Aorta (tissue), 5 donors: ENCODE measurements at places on chromosomes 12 and 14.

DNA sequence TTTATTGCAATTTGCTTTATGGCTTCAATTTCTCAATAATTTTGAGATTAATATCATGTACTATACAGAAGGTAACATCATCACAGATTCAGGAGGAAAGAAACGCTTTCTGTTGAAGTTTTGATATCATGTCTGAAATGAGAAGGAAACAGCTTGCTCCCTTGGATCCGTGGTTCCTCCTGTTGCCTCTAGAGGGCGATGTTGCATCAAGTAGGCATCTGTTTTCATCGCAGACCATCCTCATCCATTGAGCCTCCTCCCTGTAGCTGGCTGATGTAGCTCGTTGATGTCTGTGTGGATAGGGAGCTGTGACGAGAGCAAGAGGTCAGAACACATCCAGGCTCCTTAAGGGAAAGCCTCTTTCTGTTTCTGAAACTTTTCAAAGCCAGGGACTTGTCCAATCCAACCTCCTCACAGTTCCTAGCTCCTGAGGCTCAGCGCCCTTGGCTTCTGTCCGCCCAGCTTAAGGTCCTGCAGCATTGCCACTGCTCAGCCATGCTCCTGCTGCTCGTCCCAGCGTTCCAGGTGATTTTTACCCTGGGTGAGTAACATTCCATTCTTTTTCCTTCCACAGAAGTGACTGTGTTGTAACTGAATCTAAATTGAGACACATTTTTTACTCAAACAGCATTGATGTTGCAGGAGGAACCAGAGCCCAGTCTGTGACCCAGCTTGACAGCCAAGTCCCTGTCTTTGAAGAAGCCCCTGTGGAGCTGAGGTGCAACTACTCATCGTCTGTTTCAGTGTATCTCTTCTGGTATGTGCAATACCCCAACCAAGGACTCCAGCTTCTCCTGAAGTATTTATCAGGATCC, 304.8 kb upstream of the OR4E1 start:
- H3K4me3 ChIP-seq, result no peak overlapping the region
- no peaks in the 10 kb centered on the region for H3K36me3 ChIP-seq
- H3K27me3 ChIP-seq, result no peaks in the 10 kb centered on the region
- H3K4me1 ChIP-seq, result no peaks in the 10 kb centered on the region

GRCh38 chr14:34460841-34461240, 1.2 kb downstream of the SPTSSA start:
- no peaks in the 10 kb centered on the region for H3K36me3 ChIP-seq
- H3K27ac ChIP-seq, result no peak overlapping the region
- H3K27me3 ChIP-seq, result no peaks in the 10 kb centered on the region
- H3K4me1 ChIP-seq, result no peaks in the 10 kb centered on the region

DNA sequence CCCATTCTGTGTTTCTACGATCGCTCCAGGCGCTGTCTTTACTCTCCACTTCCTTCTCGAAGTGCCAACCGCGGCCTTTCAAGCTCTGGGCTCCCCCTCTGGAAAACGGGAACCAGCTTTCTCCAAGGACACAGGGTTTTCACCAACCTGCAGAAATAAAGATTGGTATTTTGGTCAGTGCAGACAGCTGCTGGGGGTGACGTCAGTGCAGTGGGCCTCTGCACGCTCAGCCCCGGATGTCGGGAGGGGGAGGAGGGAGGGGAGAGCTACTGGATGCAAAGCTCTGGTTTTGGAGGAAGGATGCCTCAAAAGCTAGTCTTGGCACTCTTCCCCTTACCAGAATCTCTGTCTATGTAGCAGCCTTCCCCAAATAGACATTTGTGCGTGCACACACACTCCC, 19.9 kb downstream of the HRK start:
- no peak overlapping the region for H3K27ac ChIP-seq
- H3K4me3 ChIP-seq, result no peak overlapping the region
- peaks cover 11% of the 10 kb centered on the region for H3K4me1 ChIP-seq
- DNase-seq, result peak; percentile 84
- H3K36me3 ChIP-seq, result no peaks in the 10 kb centered on the region

DNA sequence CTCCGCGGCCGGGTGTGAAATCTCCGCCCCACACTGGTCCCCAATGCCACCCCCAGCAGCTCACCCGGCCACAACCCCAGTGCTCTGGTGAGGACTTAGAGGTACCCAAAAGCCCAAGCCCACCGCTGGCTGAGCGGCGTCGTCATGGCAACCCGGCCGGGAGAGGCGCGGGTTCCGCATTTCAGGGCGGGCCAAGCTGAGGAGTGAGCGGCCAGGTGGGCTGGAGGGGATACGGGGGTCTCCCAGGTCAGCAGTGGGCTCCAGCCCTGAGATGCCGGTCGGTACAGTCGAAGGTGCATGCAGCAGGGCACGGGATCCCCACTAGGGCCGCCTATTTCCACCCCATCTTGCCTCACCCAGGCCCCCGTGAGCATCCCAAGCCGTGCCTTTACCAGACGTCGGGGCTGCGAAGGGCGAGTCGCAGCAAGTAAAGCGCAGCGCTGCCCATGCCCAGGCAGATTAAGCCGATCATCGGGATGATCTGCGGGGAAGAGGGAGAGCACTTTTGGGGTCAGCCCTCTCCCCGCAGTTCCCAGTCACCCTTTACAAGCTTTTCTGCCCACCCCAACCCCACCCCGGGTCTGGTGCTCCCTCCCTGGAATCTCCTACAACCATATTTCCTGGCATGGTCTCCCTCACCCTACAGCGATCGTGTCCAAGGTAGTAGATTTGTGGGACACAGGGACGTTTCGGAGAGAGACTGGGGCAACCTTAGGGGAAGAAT, 6.9 kb downstream of the SHMT2 start:
- H3K27ac ChIP-seq, result no peak overlapping the region
- no peaks in the 10 kb centered on the region for H3K27me3 ChIP-seq
- H3K4me3 ChIP-seq, result no peak overlapping the region
- peaks cover 9% of the 10 kb centered on the region for H3K36me3 ChIP-seq
- H3K4me1 ChIP-seq, result no peaks in the 10 kb centered on the region

DNA sequence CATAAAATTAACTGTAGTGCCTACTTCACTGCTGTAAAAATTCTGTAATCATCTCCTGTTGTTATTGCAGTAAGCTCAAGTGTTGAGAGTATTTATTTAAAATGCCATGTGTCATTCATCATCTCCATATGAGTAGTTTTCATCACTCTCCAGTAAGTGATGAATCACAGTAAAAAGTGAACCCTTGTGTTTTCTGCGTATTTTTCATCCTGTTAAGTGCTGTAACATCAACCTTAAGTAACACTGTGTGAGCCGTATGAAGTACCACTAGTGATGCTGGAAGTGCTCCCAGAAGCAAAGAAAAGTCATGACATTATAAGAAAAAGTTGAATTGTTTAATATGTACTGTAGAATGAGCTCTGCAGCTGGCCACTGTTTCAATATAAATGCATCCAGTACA, 55.4 kb downstream of the SLCO1B3 start:
- no peak overlapping the region for H3K4me3 ChIP-seq
- no peaks in the 10 kb centered on the region for H3K27me3 ChIP-seq
- no peak for DNase-seq
- no peaks in the 10 kb centered on the region for H3K4me1 ChIP-seq

DNA sequence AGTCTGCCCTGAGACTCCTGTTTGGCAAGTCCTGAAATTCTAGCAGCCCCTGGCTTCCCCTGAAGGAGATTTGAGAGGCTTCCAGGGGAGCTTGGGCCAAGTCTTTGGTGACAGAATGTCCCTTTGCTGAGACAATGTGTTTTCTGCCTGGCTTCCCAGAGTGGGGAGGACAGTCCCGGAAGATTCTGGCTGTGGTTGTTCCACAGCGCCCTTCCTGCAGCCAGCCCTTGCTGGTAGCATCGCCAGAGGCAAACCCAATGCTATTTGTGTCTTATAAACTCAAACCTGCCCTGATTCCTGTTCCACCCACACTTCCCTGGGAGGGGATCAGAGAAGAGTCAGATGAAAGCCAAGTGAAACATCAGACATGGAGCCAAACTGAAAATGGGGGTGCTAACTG, 56.4 kb upstream of the OAS1 start:
- no peaks in the 10 kb centered on the region for H3K4me1 ChIP-seq
- no peaks in the 10 kb centered on the region for H3K36me3 ChIP-seq
- H3K4me3 ChIP-seq, result no peak overlapping the region
- H3K27ac ChIP-seq, result no peak overlapping the region
- DNase-seq, result no peak

- H3K27ac ChIP-seq, result no peak overlapping the region
- DNase-seq, result no peak
- H3K27me3 ChIP-seq, result no peaks in the 10 kb centered on the region
- H3K4me3 ChIP-seq, result no peak overlapping the region
- H3K36me3 ChIP-seq, result no peaks in the 10 kb centered on the region
These were observed 12.9 kb downstream of the GLRX5 start for GRCh38 chr14:95547626-95548327.

DNA sequence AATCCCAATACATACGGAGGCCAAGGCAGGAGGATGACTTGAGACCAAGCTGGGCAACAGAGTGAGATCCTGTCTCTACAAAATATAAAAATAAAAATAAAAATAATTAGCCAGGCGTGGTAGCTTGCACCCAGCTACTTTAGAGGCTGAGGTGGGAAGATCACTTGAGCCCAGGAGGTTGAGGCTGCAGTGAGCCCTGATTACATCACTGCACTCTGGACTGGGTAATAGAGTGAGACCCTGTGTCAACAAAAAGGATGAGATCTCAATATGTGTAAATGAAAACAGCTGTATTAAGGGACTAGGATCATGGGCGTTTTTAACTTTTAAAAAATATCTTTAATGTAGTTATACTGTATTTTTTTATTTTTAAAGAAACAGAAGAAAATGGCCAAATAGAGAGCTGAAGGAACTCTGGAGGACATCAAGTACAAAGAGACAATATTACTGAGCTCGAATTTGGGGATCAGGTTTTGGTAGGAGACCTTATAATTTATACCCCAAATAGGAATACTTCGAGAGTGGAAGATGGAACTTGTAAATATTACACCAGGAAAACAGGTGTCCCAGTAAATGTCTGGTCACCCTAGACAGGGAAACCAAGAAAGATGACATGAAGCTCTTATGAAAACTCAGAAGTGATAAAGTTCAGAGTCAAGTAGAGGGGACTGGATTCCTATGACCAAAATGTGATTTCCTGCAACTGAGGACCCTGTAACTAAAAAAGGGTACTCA, 13.1 kb downstream of the BATF start:
- H3K27ac ChIP-seq, result no peak overlapping the region
- no peaks in the 10 kb centered on the region for H3K36me3 ChIP-seq
- no peak overlapping the region for H3K4me3 ChIP-seq
- H3K27me3 ChIP-seq, result no peaks in the 10 kb centered on the region
- H3K4me1 ChIP-seq, result no peaks in the 10 kb centered on the region
- DNase-seq, result no peak

DNA sequence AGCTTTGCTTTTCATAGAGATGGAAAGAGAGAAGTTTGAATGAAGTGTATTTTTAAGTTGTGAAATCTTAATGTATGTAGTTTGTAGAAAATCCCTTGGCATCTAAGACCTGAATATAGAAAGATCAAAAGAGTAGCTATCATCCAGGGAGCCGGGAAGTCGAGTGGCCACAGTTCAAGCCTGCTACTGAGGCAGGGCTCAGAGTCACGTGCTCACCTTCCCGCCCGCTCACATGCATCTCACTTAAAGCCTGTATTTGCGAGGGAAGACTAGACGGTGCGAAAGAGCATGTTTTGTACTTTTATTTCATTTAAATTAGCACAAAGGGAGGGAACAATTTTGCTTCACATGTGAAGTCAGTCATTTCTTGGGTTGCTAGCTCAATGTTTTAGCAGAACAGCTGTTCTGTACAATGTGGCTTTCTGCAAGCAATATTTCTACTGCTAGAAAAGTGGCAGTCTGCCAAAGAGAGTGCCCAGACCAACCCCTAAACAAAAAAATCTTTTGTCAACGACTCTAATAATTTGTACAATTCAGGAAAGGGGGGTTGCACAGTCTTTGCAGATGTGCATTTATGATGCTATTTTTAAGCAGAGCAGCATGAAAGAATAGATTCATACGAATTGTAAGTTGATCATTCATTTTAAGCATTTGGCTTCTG, 290.7 kb downstream of the NPAS3 start:
- H3K4me1 ChIP-seq, result no peaks in the 10 kb centered on the region
- H3K36me3 ChIP-seq, result no peaks in the 10 kb centered on the region
- no peak overlapping the region for H3K27ac ChIP-seq
